GM23338 (cell line): ENCODE measurements at places on chromosomes 3 and 15.
A peak's percentile ranks its signal among the peaks of the same experiment; 100 is the strongest.

- no peak for DNase-seq
Measured at GRCh38 chr15:94403331-94403730, 172.0 kb downstream of the MCTP2 start.

GRCh38 chr3:120419797-120420196 lies 31.0 kb downstream of the FSTL1 start:
- no peak for DNase-seq

DNA sequence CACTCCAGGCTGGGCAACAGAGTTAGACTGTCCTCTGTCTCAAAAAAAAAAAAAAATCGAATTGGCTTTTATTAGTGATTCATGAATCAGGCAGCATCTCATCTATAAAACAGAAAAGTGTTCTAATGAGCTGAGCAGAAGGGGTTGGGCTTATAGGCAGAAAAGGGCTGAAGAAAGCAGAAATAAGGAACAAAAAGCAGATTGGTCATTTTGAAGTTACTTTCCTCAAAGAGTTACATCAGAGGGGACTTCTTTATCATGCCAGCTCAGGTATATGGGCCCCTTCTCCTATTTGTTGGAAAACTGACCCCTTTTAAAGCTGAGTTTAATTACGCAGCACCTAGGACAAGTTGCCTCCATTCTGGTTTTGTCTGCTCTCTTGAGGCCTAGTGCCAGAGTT lies 722 bp upstream of the POGLUT1 start:
- no peak for DNase-seq

DNA sequence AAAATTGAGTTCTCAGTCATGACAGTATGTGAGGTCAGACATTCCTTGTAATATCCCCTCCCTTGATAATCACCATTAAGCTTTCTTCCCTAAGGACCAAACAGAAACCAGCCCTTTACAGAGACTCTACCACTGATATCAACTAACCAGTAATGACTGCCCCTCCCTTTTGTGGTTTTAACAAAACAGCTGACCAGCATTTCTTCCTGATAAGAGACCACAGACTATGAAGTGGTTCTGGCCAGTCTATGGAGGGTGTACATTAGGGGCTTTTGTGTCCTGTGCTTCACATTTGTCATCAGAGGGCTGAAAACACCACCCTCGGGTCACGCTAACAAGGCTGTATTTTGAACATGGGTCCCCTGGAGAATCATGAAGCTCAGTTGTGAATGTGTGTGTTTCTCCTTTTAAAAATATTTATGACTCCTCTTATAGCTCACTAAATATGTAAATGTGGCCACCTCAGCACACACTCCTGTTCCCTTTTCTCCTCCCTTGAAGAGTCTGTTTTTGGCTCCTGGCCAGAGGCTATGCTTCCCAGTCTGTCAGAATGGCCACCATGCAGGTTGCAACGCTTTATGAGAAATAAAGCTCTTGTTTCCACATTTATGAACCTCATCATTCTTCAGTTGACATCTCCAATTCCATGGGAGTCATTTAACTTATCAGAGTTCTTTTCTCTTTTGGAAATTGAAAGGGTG lies 239.3 kb downstream of the CPNE4 start:
- no peak for DNase-seq

DNA sequence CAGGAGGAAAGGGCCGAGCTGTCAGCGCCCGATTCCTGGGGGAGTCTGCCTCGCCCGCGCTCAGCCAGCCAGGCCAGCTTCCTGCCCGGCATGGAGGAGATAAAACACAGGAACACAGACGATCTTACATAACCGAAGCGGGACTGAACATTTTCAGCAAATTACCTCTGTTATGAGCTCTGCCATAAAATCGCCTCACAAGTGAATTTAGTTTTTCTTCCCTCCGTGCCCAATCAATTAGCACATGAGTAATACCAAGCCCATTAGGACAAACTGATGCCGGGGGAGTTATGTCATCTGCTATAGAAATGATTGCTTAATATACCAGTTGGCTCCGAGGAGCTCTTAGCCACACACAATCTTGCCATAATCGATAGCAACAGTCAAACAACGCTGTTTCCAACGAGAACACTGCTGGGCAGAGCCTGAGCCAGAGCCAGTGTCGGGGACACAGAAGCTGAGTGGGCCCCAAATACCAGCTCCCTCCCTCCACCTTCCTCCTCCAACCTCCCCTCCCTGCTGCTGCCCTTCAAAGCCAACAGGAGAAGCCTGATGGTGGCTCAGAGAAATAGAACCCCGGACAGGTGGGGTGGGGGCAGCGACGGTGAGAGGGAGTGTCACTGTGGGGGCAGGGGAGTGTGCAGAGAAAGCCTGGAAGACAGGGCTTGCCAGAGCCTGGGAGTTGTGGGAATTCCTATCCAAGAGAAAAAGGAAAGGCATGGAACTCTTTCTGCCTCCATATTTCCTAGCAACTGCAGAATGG lies 279.4 kb upstream of the TLE3 start:
- peak; percentile 61 for DNase-seq

GRCh38 chr3:25911525-25912295 lies 121.8 kb downstream of the OXSM start:
- no peak for DNase-seq

- peak; percentile 88 for DNase-seq
Measured at GRCh38 chr3:15205934-15206661, at the start of gene CAPN7. Gene CAPN7, plus strand, starts transcription at chr3:15206246. Its CDS starts 250 bp downstream, at chr3:15206496.

DNA sequence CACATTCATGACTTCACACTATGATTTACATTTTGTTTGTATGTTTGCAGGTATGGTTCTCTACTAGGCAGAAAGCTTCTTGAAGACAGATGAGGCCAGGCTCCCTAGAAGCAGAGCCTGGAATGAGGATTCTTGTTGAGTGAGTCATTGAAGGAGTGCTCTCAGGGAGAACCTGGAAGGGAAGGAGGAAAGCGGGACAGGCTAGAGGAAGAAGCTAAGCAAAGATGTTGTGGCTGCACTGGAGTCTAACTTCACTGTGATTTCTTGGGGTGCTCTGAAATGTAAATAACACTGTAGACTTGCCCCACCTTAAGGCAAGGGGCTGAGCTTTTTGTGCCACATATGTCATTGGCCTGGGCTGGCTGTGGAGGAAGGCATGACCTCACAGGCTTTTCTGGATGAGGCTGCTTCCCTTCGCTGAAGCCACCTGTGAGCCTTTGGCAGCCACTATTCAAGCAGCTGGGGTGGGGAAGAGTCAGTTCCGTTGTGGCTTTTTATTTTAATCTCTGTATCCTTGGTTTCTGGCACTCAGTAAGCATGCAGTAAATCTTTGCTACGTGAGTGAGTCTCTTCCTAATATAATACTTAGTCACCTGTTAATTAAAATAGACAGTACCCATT lies 307.3 kb downstream of the SV2B start:
- peak; percentile 13 for DNase-seq

GRCh38 chr15:58139989-58140522 lies 1.9 kb downstream of the AQP9 start:
- DNase-seq, result no peak

DNA sequence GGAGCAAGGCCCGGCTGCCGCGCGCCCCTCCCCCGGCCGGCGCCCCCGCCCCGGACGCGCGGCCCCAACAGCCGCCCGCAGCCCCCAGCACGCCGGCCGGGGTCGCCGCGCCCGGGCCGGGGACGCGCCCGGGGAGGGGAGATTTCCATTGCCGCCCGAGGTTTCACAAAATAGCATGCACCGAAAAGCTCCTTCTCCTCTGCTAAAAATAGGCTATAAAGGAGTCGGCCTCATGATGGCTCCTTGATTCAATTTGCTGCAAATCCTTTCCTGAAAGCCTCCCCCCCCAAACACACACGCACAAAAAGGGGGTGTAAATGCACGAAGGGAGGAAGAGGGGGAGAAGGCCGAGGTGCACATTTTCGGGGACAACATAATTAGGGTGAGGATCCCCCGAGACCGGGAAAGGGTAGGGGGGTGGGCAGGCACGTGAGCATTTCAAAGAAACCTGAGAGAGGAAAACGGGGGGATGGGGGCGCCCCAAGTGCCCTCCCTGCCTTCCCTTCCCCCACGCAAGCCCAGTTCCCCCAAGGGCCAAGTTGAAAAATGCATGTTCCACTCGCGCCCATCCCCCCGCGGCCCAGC lies 734 bp downstream of the TBL1XR1 start:
- DNase-seq, result peak; percentile 73

GRCh38 chr15:93515256-93516051 lies 426.4 kb upstream of the RGMA start:
- no peak for DNase-seq

DNA sequence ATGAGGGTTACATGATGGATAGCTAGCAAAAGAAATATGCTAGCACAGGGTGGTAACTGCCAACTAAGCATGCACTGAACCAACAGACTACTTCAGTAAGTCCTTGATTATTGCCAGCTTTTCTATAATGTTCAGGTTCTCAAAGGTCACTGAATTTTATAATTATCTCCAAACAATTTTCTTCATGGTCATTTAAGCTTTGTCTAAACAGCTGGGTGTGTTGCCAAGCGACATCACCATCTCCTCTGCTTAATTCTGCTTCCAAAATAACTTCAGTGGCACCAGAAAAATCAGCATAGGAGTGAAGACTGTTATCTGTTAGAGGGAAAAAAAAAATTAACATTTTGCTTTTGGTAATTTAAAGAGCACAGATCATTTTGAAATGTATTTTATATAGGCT lies 54.6 kb upstream of the TOP2B start:
- no peak for DNase-seq

GRCh38 chr15:75554717-75555116 lies 24.4 kb downstream of the PTPN9 start:
- DNase-seq, result no peak

DNA sequence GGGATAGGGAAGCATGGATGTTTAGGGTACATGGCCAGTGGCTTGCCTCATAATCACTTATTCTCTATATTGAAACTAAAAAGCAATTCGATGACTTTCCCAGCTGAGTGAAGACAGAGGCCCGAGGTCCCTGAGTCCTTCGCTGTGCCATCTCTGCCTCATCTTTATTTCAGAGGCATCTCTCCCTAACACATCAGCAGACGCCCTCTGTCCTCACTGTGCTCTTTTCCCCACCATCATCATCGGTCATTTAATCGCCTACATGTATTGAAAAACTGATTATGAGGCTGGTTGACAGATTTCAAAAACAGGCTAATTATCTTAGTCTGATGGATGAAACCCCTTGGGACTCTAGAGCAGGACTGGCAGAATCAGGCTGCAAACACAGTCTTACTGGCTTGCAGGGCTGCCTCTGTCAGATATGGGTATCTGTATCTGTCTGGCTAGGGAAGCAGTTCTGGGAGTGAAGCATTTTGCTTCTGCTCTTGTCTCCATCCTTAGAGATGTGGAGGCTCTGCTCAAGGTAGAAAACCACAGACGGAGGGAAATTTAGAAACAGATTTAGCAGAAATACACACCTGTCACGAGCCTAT lies 291.0 kb upstream of the CHRM5 start:
- no peak for DNase-seq

DNA sequence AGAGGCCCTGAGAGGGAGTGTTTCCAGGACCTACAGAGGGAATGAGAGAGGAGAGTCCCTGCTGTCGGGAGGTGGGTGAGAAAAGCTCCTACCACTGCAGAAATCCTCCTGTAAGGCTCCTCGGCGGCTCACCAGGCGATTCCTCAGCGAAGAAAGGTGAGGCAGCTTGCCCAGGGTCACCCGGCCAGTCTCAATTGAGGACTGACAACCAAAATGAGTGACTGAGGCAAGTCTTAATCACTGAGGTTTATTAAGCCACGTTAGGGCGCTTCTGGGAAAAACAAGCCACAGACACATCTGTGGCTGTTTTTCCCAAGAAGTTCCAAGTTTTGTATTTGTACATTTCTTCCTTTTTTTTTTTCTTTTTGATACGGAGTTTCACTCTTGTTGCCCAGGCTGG lies 48.5 kb downstream of the ZDHHC19 start:
- no peak for DNase-seq

DNA sequence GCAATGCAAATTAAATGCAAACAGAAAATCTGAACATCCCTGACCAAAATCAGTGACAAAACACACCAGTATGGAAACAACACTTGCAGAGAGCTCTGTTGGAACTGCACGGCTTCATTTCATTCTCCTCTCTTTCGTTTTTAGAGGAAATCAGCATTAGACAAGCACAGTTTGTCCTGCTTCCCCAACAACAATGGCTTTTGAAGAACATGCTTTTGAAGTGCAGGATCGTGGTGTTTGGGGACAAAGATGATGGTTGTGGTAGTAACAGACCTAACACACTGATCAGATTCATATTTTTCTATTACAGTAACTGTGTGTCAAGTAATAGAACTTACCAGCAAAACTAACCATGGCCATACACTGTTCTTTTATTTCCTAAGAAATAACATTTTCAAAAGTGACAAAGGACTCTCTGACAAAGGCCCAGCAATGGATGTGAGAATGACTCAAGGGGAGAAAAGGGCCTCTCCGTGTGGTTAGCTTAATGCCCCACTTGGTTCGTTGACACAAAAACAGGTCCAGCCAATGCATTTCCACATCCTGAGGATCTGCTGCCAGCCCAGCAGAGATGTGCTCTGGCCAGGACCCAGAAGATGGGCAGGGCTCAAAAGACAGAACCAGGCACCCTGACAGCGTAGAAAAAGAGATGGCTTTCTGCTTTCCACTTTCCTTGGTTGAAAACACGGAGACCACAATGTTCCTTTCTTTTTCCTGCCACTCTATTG lies 84.1 kb downstream of the CCNL1 start:
- no peak for DNase-seq

GRCh38 chr3:127556565-127556964 lies 34.0 kb downstream of the TPRA1 start:
- peak; percentile 62 for DNase-seq

GRCh38 chr15:32909431-32909830 lies 191.6 kb downstream of the GREM1 start:
- no peak for DNase-seq

DNA sequence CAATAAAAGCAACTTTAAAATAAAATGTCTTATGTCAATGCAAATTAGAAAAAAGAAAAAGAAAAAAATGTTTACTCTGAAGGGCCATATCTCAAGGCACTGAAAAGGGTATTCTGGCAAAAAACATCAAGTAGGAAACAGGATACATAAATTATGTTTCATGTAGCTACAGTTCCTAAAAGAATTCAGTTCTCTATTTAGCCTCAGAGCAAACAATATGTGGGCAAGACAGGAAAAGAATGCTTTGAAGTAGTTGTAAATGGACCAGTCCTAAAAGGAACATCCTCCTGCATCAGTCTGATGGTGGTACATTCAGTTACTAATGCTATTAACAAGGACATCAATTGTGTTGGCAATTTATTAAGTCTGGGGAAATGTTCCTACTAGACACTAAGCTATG lies 8.1 kb downstream of the COMMD2 start:
- DNase-seq, result no peak

GRCh38 chr3:187292181-187292580 lies 644 bp upstream of the MASP1 start:
- DNase-seq, result no peak

DNA sequence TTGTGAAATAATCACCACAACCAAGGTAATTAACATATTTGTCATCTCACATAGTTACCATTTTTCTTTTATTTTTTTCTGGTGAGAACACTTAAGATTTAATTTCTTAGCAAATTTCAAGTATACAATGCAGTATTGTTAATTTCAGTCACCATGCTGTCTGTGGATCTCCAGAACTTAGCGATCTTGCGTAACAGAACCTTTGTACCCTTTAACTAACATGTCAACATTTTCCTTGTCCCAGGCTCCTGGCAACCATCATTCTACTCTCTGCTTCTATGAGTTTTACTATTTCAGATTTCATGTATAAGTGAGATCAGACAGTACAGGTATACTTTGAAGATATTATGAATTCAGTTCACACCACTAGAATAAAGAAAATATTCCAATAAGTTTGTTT lies 154.4 kb downstream of the KCNAB1 start:
- no peak for DNase-seq
